Putamen (tissue), 1 donor: ENCODE measurements at places on chromosomes 1 and 21.

DNA sequence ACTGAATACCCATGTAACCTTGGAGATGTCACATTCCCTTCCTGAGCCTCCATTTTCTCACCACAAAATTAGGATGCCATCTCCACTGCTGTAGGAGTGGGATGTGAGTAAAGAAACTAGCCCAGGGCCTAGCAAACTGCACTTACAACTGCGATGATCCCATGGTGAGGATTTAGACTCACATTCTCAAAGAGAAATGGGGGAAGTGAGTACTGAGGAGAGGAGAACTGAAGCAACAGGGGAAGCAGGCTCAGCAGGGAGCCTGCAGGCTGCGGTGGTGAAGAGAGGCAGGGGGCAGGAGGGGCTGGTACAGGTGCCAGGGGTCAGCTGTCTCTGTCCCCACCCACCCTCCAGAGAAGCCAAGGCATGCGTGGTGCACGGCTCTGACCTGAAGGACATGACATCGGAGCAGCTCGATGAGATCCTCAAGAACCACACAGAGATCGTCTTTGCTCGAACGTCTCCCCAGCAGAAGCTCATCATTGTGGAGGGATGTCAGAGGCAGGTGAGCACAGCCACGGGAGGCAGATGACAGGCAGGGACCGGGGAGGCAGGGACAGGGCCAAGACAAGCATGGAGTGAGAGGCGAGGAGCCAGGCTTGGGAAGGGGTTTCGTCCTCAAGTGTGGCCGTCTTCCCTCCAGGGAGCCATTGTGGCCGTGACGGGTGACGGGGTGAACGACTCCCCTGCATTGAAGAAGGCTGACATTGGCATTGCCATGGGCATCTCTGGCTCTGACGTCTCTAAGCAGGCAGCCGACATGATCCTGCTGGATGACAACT is 16.4 kb upstream of the ATP1A4 start:
- DNase-seq = no peak

DNA sequence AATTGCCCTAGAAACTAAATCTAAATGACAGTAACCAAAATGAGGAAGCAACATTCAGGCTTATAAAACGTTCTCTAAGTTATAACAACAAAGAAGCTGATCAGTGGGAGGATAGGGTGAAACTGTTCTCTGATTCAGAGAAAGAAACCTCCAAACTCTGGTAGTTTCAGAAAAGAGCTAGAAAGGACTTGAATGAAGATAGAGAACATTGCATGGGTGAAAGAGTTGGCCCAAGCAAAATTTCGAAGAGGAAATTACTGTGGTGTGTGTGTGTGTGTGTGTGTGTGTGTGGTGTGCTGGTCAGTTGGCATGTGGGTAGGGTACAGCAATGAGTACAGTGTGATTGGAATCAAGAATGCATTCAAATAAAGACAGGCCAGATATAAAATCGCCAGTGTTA is 16.5 kb upstream of the SPAG17 start:
- no peak for DNase-seq

- DNase-seq = no peak
These were observed 134.8 kb upstream of the KIF26B start for GRCh38 chr1:245019910-245020486.

GRCh38 chr1:78277253-78277652 is 213.5 kb upstream of the PTGFR start:
- DNase-seq = no peak

DNA sequence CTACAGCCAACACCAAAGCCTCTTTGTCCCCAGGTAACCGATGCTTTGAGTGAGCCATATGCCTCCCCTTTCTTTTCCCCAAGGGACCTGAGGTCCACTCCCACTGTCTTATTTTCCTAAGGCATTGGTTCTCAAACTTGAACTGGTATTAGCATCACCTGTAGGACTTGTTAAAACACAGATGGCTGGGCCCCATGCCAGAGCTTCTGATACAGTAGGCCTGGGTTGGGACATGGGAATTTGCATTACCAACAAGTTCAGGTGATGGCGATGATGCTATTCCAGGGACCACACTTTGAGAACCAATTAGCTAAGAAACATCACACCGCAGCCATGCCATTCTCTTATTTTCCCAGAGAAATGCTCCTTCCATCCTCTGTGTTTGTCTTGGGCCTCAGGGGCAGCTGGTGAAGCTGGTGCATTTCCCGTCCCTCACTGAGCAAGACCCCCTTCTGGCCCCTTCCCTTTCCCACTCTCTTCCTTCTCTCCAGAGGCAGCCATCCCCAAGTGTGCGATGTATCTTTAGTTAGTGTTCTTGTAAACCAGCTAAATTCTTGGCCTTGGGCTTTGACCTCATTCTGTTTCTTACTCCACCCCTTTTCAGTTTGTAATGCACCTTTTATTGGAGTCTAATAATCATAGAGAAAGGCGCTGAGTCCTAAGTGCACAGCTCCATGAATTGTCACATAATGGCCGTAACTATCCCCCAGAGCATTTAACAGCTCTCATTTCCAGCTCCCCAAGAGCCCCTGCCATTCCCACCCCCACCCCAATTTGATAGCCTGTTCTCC is 14.2 kb upstream of the TTC22 start:
- no peak for DNase-seq

DNA sequence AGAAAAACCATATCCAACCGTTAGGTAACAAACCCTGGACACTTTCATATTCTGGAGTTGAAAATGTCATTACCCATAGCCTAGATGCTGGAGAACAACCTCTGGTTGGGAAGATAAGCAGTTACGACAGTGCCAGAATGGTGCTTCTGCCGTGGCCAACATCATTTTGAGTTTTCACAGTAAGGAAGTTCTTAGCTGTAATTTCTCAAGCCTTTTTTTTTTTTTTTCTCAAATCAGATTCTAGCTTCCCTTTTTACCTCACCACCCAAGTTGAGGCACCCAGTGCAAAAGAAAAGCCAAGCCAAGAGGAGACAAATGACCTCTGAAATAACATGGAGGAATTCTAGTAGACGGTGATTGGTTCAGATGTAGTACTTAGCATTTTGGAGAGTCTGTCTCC is 21.8 kb downstream of the PPT1 start:
- DNase-seq = no peak

GRCh38 chr21:35239811-35240219 is 190.7 kb upstream of the RUNX1 start:
- DNase-seq = no peak

DNA sequence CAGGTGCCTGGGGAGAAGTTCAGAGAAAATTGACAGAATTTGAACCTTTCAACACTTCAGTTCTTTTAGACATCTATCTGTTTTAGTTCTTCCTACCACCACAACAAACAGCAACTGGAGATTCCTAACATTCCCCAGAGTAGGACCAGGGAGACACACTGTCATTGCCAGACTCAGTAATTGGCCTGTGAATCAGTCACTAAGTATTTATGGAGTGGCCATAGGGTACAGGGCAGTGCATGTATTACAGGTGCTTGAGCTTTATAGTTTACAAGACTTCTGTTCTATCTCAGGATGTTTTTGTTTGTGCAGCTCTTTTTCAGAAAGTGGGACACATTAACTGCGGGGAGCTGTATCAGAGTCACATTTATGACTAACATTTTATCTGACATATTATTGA is 1.7 kb downstream of the CDC14A start:
- no peak for DNase-seq

GRCh38 chr1:156838972-156839371 is 19.9 kb downstream of the INSRR start:
- no peak for DNase-seq

- DNase-seq = no peak
These were observed 1.1 kb downstream of the TFAP2E start for GRCh38 chr1:35574125-35574654.

DNA sequence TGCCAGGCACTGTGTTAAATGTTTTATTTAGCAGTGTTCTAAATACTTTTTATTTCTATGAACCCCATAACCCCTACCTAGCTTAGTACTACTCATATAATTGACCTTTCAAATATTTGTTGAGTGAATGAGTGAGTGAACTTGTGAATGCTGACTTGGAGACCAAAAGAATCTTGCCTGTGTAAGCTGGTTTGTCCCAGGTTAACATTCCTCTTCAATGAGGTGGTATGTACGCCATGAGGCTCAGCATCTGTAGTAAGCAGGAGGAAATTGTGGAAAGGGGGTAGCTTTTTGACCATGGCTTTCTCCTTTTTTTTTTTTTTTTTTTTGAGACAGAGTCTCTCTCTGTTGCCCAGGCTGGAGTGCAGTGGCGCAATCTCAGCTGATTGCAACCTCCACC is 14.6 kb downstream of the MED18 start:
- no peak for DNase-seq

DNA sequence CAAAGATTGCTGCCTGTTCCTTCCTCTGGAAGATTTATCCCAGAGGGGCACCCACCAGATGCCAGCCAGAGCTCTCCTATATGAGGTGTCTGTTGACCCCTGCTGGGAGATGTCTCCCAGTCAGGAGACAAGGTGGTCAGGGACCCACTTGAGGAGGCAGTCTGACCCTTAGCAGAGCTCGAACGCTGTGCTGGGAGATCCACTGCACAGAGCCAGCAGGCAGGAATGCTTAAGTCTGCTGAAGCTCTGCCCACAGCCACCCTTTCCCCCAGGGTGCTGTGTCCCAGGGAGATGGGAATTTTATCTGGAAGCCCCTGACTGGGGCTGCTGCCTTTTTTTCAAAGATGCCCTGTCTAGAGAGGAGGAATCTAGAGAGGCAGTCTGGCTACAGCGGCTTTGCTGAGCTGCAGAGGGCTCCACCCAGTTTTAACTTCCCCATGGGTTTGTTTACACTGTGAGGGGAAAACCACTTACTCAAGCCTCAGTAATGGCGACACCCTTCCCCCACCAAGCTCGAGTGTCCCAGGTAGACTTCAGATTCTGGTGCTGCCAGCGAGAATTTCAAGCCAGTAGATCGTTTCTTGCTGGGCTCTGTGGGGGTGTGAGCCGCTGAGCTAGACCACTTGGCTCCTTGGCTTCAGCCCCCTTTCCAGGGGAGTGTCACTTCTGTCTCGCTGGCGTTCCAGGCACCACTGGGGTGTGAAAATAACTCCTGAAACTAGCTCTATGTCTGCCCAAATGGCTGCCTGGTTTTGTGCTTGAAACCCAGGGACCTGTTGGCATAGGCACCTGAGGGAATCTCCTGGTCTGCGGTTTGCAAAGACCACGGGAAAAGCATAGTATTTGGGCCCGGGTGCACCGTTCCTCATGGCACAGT is 51.1 kb upstream of the PDC start:
- no peak for DNase-seq

- DNase-seq = no peak
These were observed 28.0 kb upstream of the DMRTB1 start for GRCh38 chr1:53431244-53431643.

GRCh38 chr1:71422221-71422620 is 341.4 kb upstream of the ZRANB2 start:
- DNase-seq = peak; percentile 17

GRCh38 chr1:67743072-67743725 is 58.2 kb downstream of the GADD45A start:
- DNase-seq = no peak

- no peak for DNase-seq
These were observed 53.2 kb downstream of the GRIK3 start for GRCh38 chr1:36981126-36981525.

DNA sequence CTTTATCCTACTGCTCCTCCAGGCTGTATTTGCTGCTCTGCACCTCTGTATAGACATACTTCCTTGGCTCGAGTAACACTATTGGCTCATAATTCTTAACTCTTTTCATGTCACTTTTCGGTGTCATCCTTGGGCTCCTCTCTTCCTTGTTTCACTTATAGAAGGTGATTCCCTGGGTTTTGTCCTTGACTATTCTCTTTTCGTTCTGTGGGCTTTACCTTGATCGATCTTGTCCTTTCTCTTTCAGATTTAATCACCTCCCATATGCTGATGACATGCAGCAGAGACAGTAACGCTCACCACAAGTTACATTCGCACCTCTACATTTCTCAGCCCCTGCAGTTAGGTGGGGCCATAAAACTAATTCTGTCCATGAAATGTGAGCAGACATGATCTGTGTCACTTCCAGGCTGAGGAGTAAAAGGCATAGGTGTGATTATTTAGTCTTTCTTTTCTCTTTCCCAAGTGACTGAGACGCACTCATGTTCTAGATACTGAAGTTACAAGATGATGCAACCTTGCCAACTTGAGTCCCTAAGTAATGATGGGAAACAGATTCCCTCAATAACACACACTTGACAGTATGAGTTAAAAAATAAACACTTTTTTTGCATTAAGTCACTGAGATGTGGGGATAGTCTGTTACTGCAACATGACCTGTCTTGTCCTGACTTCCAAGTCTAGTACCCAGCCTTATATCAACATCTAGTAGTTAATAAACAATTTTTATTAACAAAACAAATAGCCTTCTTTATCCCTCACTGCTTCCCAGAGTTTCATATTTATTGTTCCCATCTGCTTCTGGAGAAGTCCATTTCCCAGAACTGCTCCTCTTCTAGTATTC is 49.9 kb upstream of the HAO2 start:
- DNase-seq = no peak

DNA sequence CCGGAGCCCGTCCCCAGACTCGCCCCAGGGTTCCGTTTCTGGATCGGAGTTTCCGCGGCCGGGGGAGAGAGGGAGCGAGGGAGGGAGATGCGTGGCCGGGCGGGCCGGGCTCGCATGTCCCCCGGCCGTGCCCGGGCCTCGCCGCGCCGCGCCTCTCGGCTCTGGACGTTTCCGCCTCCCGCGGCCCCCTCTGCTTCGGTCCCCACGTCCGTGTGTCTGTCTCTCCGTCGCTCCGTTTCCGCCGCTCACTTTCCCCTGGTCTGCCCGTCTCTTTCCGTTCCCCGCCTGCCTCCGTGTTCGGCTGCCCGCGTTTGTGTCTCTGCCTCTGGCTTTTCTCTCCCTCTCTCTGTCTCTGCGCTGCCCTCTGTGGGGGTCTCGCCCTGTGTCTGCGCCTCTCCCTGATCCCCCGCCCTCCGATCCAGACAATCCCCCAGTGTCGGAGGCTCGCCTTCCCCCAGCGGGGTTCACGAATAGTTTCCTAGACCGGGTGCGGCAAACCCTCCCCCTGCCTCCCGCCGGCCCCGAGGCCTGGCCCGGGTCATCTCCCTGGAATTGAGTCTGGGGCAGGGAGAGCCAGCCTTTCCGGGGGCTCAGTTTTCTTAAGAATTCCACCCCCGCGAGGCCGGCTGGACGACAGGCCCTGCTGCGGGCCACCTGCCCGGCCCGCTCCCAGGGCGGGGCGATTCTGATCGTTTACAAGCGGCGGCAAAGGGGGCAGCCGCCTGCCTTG is 735 bp downstream of the NBL1 start:
- no peak for DNase-seq

GRCh38 chr1:147273409-147274336 is 31.2 kb downstream of the CHD1L start:
- DNase-seq = peak; percentile 48

GRCh38 chr1:46526691-46527291 is 24.7 kb downstream of the KNCN start:
- DNase-seq = no peak

GRCh38 chr1:232904566-232904965 is 45.8 kb upstream of the NTPCR start:
- no peak for DNase-seq
